Activated CD8-positive, alpha-beta T cell treated with anti-CD3 and anti-CD28 coated beads for 36 hours (primary cell): ENCODE measurements at places on chromosomes 3 and 15. TPM values are rescaled to one million over a fixed set of nuclear protein-coding genes. Genes with fewer than 3 reads are reported as not detected.

DNA sequence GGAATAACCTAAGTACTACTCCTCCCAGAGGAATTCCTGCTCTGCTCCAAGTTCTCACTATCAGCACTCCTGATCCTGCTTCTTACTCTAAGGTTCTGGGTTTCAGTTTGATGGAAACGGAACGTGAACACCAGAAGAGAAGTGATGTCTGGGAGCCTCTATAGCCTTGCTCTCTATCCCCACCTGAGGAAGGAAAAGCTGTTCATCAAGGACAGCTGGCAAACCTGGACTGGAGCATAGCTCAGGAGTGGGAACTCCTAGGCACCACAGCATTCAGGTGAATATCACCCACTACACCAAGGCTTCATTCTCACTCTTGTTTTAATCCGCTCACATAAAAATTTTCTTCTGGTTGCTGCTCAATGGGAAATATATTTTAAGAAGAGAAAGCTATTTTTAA lies 13.0 kb upstream of the CADPS start:
- DNase-seq: no peak

Gene FEZF2
- total RNA-seq: not detected

DNA sequence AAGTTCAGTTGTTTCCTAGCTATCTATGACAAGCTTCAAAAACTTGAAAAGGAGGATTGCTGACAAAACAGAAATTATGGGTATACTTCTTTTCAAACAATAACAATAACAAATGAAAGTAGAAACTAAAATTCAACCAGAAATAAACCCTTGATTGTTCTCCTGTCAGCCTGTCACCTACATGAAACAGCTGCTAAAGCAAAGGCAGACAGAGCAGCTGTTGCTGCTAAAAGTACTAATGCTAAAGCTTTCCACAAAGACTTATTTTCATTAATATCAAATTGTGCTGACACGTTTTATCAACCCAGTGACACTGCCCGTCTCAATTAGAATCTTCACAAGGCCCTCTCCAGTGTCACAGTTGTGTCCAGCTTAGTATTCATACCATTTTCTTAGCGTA lies 533.2 kb upstream of the GBE1 start:
- DNase-seq: no peak

DNA sequence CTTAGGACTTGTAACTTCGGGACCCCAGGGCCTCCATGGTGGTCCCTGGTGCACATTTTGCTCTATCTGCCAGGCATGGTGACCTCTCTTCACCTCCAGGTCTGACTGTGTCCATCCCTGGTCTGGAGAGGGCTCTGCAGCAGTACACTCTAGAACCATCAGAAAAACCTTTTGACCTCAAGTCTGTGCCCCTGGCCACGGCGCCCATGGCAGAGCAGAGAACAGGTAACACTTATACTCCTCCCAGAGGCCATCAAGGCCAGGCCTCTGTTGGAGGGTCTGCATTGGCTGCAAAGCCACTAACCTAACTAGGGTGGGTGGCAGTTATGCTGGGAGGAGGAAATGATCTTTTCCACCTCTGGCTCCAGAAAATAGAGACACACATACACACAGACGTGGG lies 10.3 kb upstream of the HMCES start:
- DNase-seq: no peak

GRCh38 chr15:57329582-57330367 lies 46.5 kb upstream of the CGNL1 start:
- peak; percentile 4 for DNase-seq

- no peak for DNase-seq
These were observed 95.3 kb downstream of the STAC start for GRCh38 chr3:36475558-36475957.
